Prostate gland (tissue), 2 donors: ENCODE measurements at places on chromosomes 7 and 10.
A peak's percentile ranks its signal among the peaks of the same experiment; 100 is the strongest.

DNA sequence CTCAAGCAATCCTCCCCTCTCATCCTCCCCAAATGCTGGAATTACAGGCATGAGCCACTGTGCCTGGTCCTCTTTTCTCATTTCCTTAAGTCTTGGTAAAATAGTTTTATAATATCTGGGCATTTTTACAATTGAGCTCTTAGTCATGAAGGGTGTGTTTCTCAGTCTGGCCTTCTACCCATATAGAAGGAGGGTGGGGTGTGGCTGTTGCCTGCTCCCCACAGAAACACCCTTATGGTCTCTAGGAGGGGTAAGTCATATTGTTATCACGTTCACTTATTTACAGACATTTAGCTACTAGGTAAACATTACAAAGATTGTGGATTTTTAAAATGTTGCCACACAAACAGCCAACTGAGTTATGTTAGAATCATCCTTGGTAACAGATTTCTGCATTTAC lies 6.7 kb upstream of the OTUD1 start:
- DNase-seq, result no peak

DNA sequence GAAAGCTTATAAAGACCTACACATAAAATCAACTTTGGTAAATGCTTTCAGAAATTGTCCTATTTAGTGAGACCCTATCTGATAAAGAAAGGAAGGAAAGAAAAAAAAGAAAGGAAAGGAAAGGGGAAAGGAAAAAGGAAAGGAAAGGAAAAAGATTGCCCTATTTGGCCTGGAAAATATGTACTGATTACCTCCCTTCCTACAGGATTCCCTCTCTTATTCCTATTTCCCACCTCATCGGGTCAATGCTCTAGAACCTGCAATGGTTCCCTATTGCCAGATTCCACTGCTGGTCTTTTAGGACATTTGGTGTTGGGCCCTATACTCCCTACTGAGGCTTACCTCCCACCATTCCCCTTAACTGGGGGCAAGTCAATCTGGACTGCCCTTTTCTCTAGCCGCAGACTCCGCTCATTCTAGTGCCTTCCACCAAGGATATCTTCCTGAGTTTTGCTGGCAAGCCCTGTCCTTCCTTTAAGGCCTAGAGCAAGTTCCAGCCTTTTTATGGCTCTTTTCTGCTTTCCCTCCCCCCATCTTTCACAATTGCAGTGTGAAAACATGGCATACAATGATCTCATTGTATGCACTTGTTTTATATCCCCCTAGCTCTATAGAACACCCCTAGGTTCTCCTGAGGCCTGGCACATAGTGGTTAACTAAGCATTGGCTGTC lies 4.4 kb downstream of the DDIT4 start:
- DNase-seq, result no peak

- DNase-seq, result no peak
Observed at GRCh38 chr10:43900571-43900970, 251.9 kb upstream of the ZNF32 start.

DNA sequence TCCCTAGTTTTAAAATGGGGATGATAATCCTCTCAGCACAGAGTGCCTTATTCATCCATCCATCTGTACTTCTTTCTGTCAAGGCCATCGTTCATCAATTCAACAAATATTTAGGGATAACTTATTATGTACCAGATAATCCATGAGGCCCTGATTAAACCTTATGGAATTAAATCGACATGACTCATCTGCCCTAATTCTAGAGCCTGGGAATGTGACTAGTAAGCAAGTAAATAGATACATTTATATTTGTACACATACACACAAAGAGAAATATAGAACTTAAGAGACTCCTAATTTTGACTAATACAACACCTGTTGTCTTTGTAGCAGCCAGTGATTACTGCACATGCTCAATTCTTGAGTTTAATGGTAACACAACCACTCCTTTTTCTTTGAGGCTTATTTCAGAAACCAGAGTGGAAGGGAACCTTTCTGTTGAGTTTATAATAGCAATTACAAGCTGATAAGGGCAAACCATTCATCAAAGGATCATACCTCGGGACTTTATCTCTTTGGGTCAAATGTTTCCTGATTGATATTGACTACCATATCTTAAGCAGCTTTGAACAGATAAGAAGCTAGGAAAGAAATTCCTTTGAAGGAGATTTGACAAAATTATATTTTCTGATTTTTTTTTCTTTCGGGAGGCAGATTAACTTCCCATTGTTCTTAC lies 122.7 kb downstream of the ARID5B start:
- no peak for DNase-seq

GRCh38 chr7:91398341-91398740 lies 134.1 kb downstream of the FZD1 start:
- DNase-seq, result no peak

- no peak for DNase-seq
Observed at GRCh38 chr7:120421151-120421651, 148.2 kb downstream of the KCND2 start.

GRCh38 chr10:94103801-94104221 lies 110.1 kb downstream of the PLCE1 start:
- no peak for DNase-seq

GRCh38 chr7:33539659-33540400 lies 365.5 kb upstream of the BMPER start:
- no peak for DNase-seq

- DNase-seq, result peak; percentile 64
Observed at GRCh38 chr10:63466144-63466935, 563 bp upstream of the JMJD1C start.

DNA sequence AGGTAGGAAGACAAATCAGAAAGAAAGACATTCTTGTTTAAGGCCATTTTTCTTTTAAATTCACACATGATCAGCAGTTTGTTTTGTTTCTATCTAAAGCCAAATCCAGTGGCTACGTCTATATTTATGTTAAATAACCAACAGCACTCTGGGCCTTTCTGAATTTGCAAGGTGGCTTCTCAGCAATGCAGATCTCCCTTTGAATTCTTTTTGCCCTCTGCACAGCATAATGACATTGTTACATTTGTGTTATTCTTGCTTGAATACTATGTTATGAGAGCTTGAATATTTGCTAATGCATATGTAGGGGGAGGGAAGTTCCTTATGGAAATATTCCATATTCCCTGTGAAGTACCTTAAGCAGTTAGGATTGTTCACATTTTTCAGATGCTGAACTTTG lies 73.4 kb upstream of the PPP1R17 start:
- no peak for DNase-seq

- no peak for DNase-seq
Observed at GRCh38 chr10:118851062-118852035, 96.6 kb upstream of the CACUL1 start.

DNA sequence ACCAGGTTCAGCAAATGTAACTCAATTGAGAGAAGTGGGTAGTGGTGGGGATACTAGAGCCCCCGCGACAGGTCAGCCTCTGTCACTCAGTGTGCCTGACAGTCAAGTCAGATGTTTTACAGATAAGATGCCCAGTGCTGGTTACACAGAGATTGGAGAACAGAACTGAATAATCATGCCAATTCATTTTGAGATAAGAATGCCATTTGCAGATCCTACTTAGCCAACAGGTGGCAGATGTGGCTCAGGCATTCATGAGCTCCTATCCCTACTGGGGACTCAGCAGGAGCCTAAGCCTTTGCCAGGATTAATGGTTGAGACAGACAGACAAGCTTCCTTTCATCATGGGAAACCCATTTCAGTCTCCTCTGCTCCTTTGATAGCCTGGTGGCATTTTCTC lies 137.8 kb downstream of the MAPK8 start:
- no peak for DNase-seq

GRCh38 chr7:157527686-157528085 lies 190.9 kb downstream of the DNAJB6 start:
- DNase-seq, result no peak

GRCh38 chr10:132450825-132451505 lies 54.0 kb downstream of the PWWP2B start:
- DNase-seq, result no peak

- DNase-seq, result no peak
Observed at GRCh38 chr7:78616539-78616938, 818.0 kb downstream of the PHTF2 start.

DNA sequence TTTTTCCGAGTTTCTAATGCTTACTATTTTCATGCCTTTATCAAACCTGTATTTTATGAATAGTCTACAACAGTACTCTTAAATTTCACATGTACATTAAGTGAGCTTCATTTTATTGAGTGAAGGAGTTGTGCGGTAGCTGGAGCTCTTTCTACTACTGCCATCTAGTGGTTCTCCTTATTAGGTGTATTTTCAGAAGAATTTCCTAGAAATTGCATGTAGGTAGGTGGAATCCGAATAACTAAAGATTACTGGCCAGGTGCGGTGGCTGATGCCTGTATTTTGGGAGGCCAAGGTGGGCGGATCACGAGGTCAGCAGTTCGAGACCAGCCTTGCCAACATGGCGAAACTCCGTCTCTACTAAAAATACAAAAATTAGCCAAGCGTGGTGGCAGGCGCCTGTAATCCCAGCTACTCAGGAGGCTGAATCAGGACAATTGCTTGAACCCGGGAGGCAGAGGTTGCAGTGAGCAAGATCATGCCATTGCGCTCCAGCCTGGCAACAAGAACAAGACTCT lies 38.3 kb downstream of the LRRC72 start:
- no peak for DNase-seq

- peak; percentile 0 for DNase-seq
Observed at GRCh38 chr10:78338717-78339116, 305.1 kb downstream of the RPS24 start.

DNA sequence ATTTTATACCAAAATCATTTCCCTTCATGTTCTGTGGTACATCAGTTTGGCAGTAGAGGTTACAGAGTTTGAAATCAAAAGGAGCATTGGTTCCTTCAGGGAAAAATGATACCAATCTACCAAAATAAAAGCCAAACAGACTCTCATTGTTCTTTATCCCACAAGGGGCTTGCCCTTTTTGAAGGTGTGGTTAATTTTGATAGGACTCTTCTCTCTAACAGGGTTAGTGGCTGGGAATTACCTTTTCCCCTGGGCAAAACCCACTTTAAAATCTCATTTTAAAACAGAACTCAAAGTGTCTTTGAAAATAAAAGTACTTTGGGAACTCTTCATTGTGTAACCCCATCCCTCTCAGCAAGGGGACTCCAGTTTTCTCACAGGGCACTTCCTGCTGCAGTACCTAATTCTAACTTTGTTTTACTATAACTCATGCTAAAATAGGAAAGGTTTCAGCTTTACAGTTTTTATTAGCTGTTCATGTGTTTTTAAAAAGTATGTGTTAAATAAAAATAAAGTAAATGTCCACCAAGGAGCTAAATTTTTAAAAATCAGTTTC lies 30.6 kb downstream of the SMNDC1 start:
- no peak for DNase-seq

GRCh38 chr7:121599887-121600286 lies 203.8 kb upstream of the FAM3C start:
- no peak for DNase-seq

GRCh38 chr7:1043552-1044188 lies 676 bp upstream of the GPR146 start:
- DNase-seq, result no peak

DNA sequence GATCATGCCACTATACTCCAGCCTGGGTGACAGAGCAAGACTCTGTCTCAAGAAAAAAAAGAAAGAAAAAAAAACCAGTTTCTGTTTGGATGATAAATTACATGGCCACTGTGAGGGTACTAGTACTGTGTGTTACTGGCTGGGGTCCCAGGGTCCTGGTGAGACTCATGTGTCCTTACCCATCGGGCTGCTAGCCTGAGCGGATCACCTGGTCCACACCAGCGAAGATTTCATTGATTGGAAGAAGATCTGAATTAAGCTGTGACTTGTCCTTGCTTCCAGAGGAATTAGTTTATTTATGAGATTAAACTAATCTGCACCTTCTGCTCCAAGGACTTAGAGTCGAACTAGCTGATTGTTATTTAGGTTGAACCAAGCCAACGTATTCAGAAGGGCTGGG lies 40.0 kb upstream of the BAMBI start:
- no peak for DNase-seq

DNA sequence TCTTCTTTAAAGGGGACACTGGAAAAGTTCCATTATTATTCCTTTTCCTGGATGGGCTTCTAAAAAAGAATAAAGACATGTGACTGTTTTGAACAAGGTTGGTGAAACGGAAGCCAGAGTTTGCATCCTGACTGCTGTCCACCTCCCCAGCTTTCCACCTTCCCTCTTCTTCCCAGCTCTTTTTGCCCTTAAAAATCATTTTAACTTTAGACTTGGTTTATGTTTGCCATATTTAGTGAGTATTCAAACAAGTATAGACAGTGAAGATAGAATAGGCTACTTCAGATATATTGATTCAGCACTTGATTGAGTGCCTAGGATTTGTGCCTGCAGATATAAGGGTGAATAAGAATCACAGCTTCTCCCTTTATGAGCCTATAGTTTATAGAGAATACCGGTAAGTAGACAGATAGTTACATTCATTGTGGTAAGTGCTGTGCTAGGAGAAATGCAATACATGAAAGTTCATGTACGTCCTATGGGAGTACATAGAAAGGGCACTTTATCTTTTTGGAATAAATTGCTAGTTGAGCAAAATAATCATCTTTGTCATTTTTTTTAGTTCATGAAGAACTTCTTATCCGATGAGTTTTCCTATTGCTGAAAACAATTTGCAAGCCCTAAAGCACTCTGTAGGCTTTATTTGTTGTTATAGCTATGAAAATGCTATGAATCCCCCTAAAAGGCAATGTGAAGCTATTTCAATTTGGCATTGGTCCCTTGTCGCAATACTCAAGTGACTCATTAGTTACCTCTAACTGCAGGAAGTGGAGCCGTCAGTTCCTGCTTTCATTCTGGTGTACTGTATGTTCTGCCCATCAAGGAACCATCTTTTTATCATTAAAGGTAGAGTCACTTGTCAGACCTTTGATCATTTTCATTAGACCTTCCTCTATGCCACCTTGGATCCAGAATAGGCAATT lies 57.2 kb upstream of the STRIP2 start:
- no peak for DNase-seq

GRCh38 chr10:2986391-2986801 lies 81.0 kb upstream of the PFKP start:
- DNase-seq, result peak; percentile 86

DNA sequence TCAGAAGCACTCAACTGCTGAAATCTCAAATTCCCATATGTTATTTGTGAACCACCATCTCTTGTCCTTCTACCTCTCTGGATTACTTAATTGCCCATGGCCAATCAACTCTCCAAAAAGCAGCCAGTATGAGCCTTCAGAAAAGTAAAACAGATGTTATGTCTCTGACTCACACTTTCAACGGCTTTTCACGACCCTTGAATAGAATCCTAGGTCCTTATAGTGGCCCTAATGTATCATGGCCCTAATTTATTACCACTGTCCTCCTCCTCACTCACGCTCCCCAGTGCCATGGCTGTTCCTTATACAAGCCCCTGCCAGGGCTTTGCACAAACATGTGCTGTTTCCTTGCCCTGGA lies 20.0 kb downstream of the ZNF438 start:
- no peak for DNase-seq

DNA sequence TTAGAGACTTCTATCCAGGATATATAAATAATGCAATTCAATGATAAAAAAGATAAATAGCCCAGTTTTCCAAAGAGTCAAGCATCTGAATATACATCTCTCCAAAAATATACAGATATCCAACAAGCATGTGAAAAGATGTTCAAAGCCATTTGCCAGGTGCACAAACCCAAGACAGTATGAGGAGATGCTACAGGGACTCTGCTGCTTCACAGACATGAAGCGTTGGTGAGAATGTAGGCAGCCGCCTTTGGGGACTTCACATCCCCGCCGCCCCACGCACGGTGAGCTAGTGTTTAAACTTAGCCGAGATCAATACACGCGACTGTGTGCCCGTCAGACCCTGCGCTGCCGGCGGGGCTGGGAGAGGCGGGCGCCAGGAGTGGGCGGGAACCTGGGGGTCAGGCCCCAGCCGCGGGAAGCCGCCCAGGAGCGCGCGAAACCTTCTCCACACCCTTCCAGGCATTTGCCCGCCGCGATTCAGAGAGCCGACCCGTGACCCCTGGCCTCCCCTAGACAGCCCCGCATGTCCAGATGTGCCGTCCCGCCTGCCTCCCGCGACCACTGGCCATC lies 927 bp upstream of the ALOX5 start:
- no peak for DNase-seq
